ENCODE measurements at places on chromosomes 1 and 21. TPM values are rescaled to one million over a fixed set of nuclear protein-coding genes. Genes with fewer than 3 reads are reported as not detected.
A peak's percentile ranks its signal among the peaks of the same experiment; 100 is the strongest.

DNA sequence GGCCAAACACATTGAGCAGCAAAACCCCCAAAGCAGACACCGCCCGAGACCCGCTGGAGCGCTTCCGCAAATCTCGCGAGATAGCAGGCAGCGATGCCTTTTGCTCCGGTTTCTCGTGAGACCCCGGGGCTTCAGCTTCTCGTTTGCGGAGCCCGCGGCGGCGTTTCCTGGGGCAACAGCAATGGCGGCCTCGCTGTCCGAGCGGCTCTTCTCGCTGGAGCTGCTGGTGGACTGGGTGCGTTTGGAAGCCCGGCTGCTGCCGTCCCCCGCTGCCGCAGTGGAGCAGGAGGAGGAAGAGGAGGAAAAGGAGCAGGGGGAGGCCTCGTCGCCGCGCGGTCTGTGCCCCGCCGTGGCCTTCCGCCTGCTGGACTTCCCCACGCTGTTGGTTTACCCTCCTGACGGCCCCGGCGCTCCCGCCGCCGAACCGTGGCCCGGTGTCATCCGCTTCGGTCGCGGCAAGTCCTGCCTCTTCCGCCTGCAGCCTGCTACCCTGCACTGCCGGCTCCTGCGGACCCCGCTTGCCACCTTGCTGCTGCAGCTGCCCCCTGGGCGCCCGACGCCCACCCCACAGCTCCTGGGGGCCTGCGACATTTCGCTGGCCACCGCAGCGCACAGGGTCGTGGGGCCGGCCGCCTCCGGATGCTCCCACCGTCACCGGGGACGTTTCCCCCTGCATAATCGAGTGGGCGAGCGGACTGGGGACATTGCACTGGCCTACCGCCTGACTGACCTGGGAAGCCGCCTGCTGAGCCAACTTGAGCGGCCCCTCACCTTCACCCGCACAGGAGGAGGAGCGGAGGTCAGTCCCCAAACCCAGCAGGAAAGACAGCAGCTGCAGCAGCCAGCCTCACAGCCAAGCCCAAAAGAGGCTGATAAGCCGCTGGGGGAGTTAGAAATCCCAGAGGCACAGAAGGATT, at the start of gene MAP10:
Gene MAP10, plus strand, starts transcription at position 148 of the 917 bp plus-strand sequence. Its CDS starts 34 bp downstream, at position 182.
- DNase-seq: peak; percentile 87

GRCh38 chr21:39918558-39918957, 51.3 kb downstream of the PCP4 start:
- DNase-seq: no peak

GRCh38 chr1:24111262-24111995, 506 bp downstream of the MYOM3 start:
- DNase-seq: no peak

DNA sequence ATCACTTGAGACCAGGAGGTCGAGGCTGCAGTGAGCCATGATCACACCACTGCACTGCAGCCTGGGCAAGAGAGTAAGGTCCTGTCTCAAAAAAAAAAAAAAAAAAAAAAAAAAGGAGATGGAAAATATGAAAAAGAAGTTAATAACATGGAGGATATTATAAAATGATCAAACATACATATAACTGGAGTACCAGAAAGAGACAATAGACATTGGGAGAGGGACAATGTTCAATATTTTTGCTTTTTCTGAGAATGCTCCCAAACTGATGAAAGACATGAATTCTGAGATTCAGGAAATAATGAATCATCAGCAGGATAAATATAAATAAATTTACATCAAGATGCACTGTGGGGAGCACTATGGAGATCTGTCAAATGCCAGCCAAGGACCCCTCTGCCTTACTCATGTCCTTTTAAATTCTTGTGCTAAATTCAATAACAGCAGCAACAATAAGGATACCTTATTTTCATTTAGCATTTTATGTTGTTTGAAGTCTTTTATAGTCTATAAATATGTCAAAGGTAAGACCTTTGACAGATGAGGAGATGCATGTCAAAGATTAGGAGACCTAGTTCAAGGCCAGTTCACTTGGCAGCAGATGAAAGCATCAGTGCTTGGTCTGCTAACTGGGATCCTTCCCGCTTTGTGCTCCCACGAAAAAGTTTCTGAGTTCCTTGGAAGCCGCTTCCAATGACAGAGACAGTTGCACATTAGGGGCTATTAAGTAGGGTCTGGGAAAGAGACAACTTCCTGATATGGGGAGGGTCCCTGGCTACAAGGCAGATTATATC, 97.7 kb downstream of the TLR5 start:
- no peak for DNase-seq

FLG2 gene
- polyA plus RNA-seq: not detected

Data from small intestine (tissue), 16 donors.